Sigmoid colon (tissue), 7 donors: ENCODE measurements at places on chromosomes 5 and 9. TPM values are rescaled to one million over a fixed set of nuclear protein-coding genes. Genes with fewer than 3 reads are reported as not detected.
A peak's percentile ranks its signal among the peaks of the same experiment; 100 is the strongest.

- no peak overlapping the region for H3K27ac ChIP-seq
- H3K36me3 ChIP-seq, result no peaks in the 10 kb centered on the region
- H3K27me3 ChIP-seq, result no peaks in the 10 kb centered on the region
These were observed 181.4 kb upstream of the MAP3K1 start for GRCh38 chr5:56633950-56634349.

DNA sequence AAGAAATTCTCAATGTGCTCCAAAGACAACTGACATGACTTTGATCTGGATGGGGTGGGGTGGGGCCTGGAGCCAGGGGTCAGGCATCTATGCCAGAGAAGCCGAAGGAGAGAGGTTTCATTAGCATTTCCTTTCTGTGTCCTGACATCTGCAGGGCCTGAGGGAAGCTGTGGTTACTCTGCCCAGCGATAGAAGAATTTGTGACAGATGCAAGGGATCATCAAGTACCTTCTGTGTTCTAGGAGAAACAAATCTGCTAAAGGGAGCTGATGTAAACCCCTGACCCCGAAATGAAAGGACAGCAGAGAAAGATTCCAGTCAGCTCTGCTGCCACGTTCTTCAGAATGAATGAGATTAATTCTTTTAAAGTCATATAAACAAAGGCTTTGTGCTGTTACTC is 335.7 kb downstream of the PRELID2 start:
- H3K36me3 ChIP-seq, result no peaks in the 10 kb centered on the region
- DNase-seq, result no peak
- no peaks in the 10 kb centered on the region for H3K4me1 ChIP-seq
- H3K4me3 ChIP-seq, result no peak overlapping the region
- no peak overlapping the region for H3K27ac ChIP-seq

GRCh38 chr9:15144622-15145061 is 162.4 kb downstream of the TTC39B start:
- no peak overlapping the region for H3K27ac ChIP-seq
- no peaks in the 10 kb centered on the region for H3K4me1 ChIP-seq
- no peaks in the 10 kb centered on the region for H3K36me3 ChIP-seq
- no peak overlapping the region for H3K4me3 ChIP-seq

DNA sequence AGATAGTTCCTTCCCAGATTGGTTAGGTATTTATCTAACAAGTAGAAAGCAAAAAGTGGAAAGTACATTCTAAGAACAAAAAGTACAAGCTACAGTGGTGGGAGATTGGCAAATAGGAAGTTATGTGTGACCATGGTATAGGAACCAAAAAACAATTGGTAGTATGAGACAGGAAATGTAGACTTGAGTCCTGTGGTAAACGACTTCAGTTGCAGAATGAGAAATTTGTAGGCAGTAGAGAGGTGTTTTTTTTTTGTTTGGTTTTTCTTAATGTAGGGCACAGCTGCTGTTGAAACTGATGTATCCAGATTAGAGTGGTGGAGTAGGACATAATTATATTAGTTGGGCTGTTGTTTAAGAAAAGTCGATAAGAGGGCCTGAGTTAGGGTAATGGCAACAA is 72.0 kb downstream of the CCNH start:
- peaks cover 49% of the 10 kb centered on the region for H3K36me3 ChIP-seq
- no peak for DNase-seq
- H3K27ac ChIP-seq, result no peak overlapping the region
- H3K4me1 ChIP-seq, result no peaks in the 10 kb centered on the region
- H3K27me3 ChIP-seq, result no peaks in the 10 kb centered on the region

DNA sequence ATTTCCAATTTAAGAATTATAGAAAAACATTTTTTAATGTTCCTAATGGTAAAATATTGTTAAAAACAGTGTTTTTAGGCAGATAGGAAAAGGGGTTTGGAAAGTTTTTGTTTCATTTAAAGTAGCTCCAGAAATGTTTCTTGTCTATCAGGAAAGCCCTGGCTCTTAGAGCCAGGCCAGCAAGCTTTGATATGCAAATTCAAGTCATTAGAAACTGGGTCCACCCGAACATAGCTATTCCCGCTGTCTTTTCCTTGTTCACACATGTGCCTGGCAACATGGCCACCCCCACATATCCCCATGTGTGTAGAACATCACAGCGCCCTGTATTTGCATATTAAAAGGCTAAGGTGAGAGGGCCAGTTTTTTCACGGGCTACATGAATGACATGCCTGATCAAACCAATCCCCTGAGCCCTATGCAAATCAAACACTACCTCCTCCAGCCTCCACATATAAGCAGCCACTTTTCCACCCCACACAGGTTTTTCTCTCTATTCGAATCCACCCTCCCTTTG is 925.3 kb upstream of the CDH10 start:
- no peak overlapping the region for H3K4me3 ChIP-seq
- DNase-seq, result no peak

DNA sequence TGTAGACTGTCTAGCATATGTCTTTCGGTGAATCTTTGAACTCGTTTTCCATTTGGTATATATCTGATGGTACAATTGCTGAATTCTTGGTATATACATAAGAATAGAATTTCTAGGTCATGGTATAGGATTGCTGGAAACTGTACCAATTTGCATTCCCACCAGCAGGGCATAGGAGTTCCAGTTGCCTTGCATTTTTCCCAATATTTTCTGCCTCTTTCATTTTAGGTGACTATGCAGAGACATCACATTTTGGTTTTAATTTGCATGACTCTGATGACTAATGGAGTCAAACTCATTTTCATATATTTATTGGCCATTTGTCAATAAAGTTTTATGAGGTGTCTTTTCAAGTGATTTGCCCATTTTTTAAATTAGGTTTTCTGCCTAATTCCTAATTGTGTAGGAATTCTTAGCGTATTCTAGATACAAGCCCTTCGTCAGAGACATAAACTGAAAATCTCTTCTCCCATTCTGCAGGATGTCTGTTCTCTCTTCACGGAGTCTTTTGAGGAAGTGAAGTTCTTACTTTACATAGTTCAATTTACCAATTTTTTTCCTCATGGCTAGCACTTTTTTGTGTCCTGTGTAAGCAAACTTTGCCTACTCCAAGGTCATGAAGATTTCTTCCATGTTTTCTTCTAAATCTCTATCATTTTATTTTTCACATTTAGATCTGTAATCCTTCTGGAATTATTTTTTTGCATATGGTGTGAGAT is 28.9 kb upstream of the PDCD1LG2 start:
- H3K27me3 ChIP-seq, result no peaks in the 10 kb centered on the region
- no peak overlapping the region for H3K4me3 ChIP-seq
- no peaks in the 10 kb centered on the region for H3K4me1 ChIP-seq
- H3K36me3 ChIP-seq, result no peaks in the 10 kb centered on the region

DNA sequence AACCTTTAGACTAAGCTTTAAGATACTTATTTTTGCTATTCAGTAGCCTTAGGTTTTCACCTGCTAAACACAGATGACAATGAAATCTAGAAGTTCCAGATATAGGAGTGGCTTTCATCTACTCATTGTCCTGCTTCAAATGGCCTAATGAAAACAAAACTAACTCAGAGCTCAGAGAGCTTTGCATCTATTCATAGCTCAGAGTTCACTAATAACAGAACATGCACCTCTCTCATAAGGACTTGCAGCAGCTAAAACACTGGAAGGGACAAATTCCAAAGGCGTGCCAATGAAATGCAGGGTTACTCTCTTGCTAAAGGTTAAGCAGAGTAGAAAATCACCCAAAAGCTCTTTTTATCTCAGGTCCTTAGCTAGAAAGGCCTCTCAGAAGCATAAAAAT is 29.0 kb downstream of the SLC31A2 start:
- H3K27me3 ChIP-seq, result no peaks in the 10 kb centered on the region
- no peak overlapping the region for H3K27ac ChIP-seq
- no peak for DNase-seq
- no peaks in the 10 kb centered on the region for H3K4me1 ChIP-seq
- no peak overlapping the region for H3K4me3 ChIP-seq

GRCh38 chr9:35915681-35916294 is 6.5 kb downstream of the SPAAR start:
- no peak for DNase-seq
- peaks cover under 1% of the 10 kb centered on the region for H3K4me1 ChIP-seq
- no peak overlapping the region for H3K4me3 ChIP-seq
- no peaks in the 10 kb centered on the region for H3K27me3 ChIP-seq
- peak overlapping the region; percentile 18 for H3K27ac ChIP-seq

DNA sequence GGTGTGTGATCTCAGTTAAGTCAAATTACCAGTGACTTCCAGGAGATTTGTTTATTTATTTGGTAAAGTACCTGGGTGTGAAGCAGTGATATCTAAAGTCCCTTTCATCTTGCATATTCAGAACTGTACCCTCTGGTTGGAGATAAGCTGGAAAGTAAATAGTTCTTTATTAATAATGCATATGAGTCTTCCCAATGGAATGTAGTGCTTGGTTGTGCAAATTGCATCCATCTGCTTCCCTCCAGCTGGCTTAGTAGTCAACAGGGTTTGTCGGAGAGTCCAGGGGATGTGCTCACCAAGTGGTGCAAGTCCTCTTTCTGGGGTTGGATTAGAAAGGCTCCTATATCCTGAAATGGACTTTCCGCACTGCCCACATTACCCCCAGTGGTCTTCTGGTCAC is 42.0 kb downstream of the TRPM3 start:
- H3K27ac ChIP-seq, result no peak overlapping the region
- no peak for DNase-seq
- no peaks in the 10 kb centered on the region for H3K36me3 ChIP-seq
- H3K27me3 ChIP-seq, result no peaks in the 10 kb centered on the region
- H3K4me1 ChIP-seq, result no peaks in the 10 kb centered on the region

DNA sequence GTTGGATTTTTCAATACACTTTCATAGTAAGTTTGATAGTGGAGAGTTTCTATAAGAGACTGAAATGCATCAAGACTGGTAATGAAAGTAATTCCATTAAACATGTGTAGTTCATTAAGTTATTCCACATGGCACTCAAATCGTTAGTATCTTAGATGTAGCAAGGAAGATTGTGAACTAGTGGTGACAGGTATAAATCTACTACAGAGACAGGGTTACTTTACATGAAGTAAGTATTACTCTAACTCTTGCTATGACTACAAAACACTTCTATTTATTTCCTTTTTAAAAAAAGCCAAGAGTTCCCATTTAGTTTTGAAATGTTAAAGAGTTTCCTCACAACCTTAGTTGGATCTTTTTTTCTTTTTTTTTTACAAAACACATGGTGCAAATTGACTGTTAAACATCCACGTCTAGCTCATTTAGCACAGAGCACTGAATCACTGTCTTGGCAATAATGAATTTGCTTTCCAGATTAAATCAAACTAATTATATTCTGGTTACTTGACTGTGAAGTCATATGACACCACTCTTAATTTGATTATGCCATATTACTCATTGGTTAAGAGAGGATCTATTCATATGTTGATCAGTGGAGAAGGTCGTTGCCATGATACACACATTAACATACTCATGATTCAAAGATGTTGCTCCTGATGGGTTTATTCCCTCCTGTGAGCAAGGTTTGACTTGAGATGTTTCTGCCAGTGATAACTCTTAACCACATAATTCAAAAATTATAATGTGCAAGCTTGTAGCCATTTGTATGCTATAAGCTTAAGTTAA is 644.8 kb downstream of the EFNA5 start:
- no peaks in the 10 kb centered on the region for H3K36me3 ChIP-seq
- H3K27ac ChIP-seq, result no peak overlapping the region
- no peak for DNase-seq
- no peaks in the 10 kb centered on the region for H3K27me3 ChIP-seq

DNA sequence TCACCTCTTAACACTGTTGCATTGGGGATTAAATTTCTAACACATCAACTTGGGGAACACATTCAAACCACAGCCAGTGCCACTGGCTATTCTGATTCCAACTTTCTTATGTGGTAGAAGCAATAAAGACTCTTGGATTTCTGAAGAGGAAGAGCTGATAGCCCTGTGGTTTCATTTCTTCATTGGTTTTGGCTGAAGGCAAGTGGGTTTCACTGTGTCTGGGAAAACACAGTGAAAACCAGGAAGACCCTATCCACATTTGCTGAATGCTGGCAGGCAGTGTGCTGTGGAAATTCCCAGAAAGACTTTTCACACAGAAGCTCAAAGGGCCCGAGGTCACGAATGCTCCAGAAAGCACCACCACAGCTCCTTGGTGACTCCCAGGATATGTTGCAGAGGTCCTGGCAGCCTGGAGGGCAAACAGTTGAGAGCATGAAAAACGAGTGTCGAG is 67.1 kb downstream of the DAPK1 start:
- H3K36me3 ChIP-seq, result no peaks in the 10 kb centered on the region
- no peak overlapping the region for H3K4me3 ChIP-seq
- DNase-seq, result no peak
- H3K4me1 ChIP-seq, result peaks cover 72% of the 10 kb centered on the region

GRCh38 chr5:153485641-153486040 is 4.8 kb upstream of the GRIA1 start:
- no peaks in the 10 kb centered on the region for H3K4me1 ChIP-seq
- H3K27ac ChIP-seq, result no peak overlapping the region
- DNase-seq, result no peak
- H3K36me3 ChIP-seq, result no peaks in the 10 kb centered on the region
- peaks cover 10% of the 10 kb centered on the region for H3K27me3 ChIP-seq

DNA sequence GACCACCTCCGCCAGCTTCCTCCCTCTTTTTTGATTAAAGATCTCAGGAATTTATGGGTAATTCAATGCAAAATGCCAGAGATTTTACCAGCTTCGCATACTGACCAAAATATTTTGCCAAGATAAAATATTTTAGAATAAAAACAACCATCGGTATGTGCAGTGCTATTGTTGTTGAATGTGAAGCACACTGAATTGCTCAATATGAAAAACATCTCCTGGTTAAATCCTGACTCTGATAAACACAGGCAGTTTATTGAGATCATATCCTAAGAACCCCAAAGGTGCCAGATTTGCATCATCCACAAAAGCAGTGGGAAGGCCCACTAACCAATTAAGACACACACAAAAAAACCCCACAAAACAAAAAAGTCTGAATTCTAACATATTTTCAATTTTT is 202.4 kb downstream of the GLIS3 start:
- no peak for DNase-seq
- H3K4me3 ChIP-seq, result no peak overlapping the region
- H3K4me1 ChIP-seq, result peaks cover 56% of the 10 kb centered on the region
- H3K27me3 ChIP-seq, result no peaks in the 10 kb centered on the region
- H3K36me3 ChIP-seq, result no peaks in the 10 kb centered on the region

Gene PPP6C
- total RNA-seq, result 34.6 TPM

Gene FAM153A
- total RNA-seq, result 1.5 TPM

Gene ANKRD34B
- total RNA-seq, result not detected

Gene CCL28
- 1.7 TPM for total RNA-seq

Gene TMEM252
- total RNA-seq, result not detected

Gene NREP
- 41.3 TPM for total RNA-seq

Gene SPINK6
- 0.99 TPM for total RNA-seq

Gene SPINK5
- 0.28 TPM for total RNA-seq
